ENCODE measurements at places on chromosomes 1 and 21. TPM values are rescaled to one million over a fixed set of nuclear protein-coding genes. Genes with fewer than 3 reads are reported as not detected.

The DAB1 gene
- not detected for total RNA-seq

The VCAM1 gene
- total RNA-seq, result 0.15 TPM

The TRIM63 gene
- total RNA-seq, result not detected

The CATSPERE gene
- total RNA-seq, result 1.4 TPM

The RGS16 gene
- 1.3 TPM for total RNA-seq

The OR2AK2 gene
- not detected for total RNA-seq

The NPHS2 gene
- not detected for total RNA-seq

The KCNQ4 gene
- 0.14 TPM for total RNA-seq

The S100A5 gene
- total RNA-seq, result not detected

The ANXA9 gene
- total RNA-seq, result not detected

The ZMYND12 gene
- total RNA-seq, result 0.47 TPM

The SLC35F3 gene
- total RNA-seq, result not detected

The B3GALT5 gene
- 0.05 TPM for total RNA-seq

The CYP2J2 gene
- total RNA-seq, result 0.21 TPM

The MAP3K21 gene
- total RNA-seq, result 0.27 TPM

The DMRTA2 gene
- not detected for total RNA-seq

The SLC35A3 gene
- 49.8 TPM for total RNA-seq

The ACOT11 gene
- 1.2 TPM for total RNA-seq

The RPL22 gene
- total RNA-seq, result 239 TPM

The SPRR1B gene
- total RNA-seq, result not detected

The CR1L gene
- total RNA-seq, result not detected

The LRRN2 gene
- not detected for total RNA-seq

The PLEKHN1 gene
- 1.3 TPM for total RNA-seq

The RHD gene
- total RNA-seq, result 0.21 TPM

The CA14 gene
- total RNA-seq, result not detected

The SPRR3 gene
- total RNA-seq, result not detected

The IQCC gene
- 1.8 TPM for total RNA-seq

The FNDC7 gene
- total RNA-seq, result 0.43 TPM

The LRRC8C gene
- 19.1 TPM for total RNA-seq

The FCN3 gene
- total RNA-seq, result not detected

The IFNLR1 gene
- total RNA-seq, result 0.07 TPM

The THEM5 gene
- 0.52 TPM for total RNA-seq

The ASB17 gene
- not detected for total RNA-seq

The SSX2IP gene
- 35.8 TPM for total RNA-seq

The NMNAT2 gene
- total RNA-seq, result not detected

The CELA2A gene
- total RNA-seq, result not detected

The MYOG gene
- not detected for total RNA-seq

The KCND3 gene
- 0.07 TPM for total RNA-seq

The WDR64 gene
- not detected for total RNA-seq

The RAD54L gene
- 1.8 TPM for total RNA-seq

The CFAP45 gene
- total RNA-seq, result 5.0 TPM

The IBA57 gene
- total RNA-seq, result 13.3 TPM

The FCRL1 gene
- 1.8 TPM for total RNA-seq

The DNM3 gene
- 2.5 TPM for total RNA-seq

The WNT9A gene
- total RNA-seq, result not detected

The S100A1 gene
- not detected for total RNA-seq

The CASZ1 gene
- 55.9 TPM for total RNA-seq

The DEPDC1 gene
- total RNA-seq, result not detected

The IPO9 gene
- 27.0 TPM for total RNA-seq

The SH2D1B gene
- total RNA-seq, result 250 TPM

The AUNIP gene
- 0.16 TPM for total RNA-seq
